ENCODE measurements at places on chromosomes 3 and 15.

- DNase-seq: no peak
Measured at GRCh38 chr3:26108846-26109489, 319.1 kb downstream of the OXSM start.

DNA sequence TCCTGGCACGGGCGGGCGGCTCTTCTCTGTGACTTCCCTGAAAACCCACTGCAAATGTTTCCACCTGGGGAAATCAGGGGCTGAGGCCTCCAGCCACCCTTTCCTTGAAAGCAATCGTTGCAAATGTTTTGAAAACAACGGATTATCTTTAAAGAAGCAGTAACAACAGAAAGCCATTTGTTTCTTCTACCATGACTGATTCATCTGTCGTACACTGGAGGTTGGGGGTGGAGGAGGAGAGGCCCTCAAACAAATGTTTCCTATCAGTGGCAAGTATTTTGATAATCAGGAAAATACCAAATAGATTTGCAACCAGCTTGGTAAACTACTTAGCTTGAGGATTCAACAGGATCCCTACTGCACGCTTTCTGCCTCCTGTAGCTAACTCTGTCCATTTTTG lies 114.9 kb downstream of the PDZRN3 start:
- DNase-seq: no peak

GRCh38 chr3:170768334-170768801 lies 101.6 kb downstream of the RPL22L1 start:
- DNase-seq: no peak

DNA sequence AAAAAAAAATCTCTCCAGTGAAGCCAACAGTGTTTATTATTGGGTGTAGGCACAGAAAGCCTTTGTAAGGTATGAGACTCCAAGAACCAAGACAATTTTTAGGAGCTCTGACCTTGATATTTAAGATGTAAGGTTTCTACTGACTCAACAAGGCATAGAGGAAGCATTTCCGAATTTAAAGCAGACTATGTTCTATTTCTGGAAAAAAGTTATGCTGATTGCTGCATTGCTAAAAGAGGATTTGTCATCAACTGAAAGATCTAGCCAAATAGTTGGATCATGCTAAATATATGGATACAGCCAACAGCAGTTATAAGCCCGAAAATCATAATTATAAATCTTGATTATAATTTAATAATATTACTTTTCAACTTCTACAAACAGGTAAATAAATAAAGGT lies 53.3 kb upstream of the MELTF start:
- DNase-seq: no peak

DNA sequence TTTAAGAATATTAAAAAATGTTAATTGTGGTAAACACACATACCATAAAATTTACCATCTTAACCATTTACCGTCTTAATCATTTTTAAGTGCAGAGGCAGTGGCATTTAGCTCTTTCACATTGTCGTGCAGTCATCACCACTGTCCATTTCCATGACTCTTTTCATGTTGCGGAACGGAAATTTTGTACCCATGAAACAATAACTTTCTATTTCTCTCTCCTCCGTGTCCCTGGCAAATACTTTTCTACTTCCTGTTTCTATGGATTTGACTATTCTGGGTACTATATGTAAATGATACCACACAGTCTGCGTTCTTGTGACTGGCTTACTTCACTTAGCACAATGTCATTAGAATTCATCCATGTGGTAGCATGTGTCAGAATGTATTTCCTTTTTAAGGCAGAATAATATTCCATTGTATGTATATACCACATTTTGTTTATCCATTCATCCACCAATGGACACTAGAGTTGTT lies 27.9 kb downstream of the AKAP13 start:
- DNase-seq: no peak

GRCh38 chr15:49370782-49371181 lies 52.3 kb upstream of the FGF7 start:
- no peak for DNase-seq

DNA sequence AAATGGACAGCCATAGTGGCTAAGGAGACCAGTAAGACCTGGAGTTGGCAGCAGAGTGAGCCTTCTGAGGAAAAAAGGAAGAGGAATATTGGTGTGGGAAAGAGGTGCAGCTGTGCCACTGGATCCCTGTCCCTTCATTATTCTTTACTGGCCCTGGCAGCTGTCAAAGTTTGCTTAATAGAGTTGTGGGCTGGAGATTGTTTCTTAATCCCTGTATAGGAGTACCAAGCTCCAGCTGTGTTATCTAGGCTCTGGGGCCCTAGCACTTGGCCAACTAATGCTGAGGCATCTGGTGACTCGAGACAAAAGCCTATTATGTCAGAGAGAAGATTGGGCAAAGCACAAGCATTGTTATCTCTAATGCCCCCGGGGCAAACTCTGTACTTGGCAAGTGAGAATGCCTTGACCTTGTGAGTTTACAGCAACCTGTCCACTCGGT lies 61.4 kb downstream of the ZNF609 start:
- DNase-seq: peak; percentile 36

- DNase-seq: no peak
Measured at GRCh38 chr3:146139586-146140110, 21.3 kb downstream of the PLOD2 start.

DNA sequence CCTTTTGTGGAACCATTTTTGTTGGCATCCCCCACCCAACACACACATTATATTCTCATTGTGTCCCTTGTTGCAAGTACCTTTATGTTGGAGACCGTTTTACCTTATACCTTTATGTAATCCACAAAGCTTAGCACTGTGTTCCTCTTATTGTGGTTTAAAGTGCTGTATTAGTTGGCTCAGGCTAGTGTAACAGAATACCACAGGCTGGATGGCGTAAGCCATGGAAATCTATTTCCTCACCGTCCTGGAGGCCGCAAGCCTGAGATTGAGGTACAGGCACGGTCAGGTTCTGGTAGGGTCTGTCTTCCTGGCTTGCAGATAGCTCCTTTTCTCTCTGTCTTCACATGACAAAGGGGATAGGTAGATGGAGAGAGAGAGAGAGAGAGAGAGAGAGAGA lies 302.8 kb downstream of the ROBO2 start:
- DNase-seq: no peak

DNA sequence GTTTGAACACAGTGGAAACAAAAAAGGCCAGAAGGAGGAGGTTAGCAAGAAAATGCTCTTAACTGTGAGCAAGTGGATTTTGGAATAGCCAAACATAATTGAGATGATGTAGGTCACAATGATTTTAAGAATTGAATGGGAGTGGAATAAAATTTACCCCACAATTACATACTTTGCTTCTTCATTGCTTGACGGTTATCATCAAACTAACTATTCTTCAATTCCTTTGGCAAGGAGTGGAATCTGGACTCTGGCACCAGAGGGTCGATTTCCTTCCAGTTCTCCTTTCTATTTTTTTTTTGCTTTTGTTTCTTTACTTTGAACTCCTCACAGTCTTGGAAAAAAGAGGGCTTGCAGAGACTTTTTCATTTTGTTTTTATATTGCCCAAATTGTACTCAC lies 634.5 kb upstream of the TGFBR2 start:
- DNase-seq: no peak

DNA sequence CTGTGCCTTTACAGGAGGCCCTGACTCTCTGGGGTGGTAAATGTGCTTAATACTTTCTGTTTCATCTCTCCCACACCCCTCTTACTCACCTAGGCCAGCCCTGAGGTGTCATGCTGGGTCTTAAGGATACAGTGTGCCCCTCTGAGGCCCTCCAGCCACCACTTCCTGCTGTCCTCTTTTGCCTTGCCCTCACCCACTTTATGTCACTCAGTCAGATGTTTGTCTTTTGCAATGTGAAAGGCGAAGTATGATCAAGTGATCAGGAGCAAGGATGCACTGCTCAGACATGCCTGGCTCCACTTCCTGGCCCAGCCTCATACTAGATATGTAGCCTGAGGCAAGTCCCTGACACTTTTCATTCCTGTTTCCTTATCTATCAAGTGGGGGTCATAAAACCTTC lies 339.0 kb upstream of the NR2E3 start:
- no peak for DNase-seq

DNA sequence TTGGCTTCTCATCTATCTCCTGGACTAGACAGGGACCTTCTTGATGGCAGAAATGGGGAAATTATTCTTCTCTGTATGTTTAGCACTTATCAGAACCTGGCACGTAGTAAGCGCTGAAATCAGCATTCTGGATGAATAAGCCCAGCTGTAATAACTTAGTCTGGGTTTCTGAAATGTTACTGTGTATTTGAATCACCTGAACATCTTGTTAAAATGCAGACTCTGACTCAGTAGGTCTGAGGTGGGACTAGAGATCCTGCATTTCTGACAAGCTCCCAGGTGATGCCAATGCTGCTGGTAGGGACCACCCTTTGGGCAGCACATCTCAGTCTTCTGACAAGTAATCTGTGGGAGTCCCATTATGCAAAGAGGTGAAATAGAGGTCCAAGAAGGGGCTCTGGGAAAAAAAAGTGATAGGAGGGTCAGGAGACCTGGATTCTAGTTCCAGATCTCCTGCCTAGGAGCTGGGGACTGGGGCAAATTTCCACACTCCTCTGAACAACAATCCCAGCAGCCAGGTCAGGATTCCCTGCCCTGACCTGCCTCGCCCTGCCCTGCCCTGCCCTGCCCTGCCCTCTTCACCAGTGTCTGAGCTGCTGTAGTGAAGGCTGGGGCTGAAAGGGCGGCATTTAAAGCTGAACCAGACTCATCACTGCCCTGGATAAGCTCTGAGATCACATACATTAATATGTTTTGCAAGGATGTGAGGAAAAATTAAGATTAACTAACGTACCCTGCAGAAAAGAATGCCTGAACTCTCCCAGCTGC lies 17.2 kb upstream of the SLC6A11 start:
- no peak for DNase-seq

DNA sequence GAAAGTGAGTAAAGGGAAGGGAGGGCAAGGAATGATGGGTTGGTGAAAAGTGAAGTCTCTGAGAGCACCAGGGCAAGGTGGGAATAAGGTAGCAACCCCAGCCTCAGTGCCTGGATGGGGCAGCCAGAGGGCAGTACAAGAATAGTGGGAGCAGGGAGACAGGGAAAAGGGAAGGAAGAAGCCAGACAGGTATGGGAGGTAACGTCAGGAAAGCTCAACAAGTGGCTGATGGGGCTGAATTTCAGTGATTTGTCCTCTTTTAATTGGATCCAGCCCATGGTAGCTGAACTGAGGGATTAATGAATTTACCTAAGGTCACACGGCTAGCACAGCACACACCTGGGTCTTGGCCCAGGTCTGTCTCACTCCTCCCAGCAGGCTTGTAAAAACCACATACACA lies 12.6 kb downstream of the RORA start:
- DNase-seq: no peak

- DNase-seq: peak; percentile 51
Measured at GRCh38 chr3:123766193-123767008, 117.7 kb downstream of the MYLK start.

DNA sequence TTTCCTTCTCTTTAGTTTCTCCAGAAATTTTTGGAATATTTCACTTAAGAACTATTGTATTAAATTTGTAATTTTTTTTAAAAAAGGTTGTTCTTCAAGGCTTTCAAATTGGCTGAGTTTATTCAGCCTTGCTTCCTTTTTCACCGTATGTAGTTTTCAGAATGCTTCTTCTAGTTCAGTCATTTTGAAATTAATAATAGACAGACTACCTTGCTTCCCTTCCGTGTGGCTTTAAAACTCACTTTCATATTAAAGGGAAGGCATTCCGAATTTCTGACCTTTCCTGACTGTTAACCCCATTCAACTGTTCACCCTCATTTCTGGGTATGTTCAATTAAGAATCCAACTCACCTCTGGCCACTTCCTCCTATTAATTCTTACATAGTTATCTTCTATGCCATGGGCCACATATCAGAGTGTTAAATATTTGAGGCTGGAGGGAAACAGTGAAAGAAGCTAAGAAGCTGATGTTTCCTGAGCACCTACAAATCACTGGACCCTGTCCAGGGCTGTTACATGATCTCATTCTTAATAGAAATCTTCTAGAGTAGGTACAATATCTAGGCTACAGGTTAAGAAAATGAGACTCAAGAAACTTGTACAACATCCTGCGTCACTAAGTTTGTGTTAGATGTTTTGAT lies 237.5 kb downstream of the P3H2 start:
- DNase-seq: no peak

- peak; percentile 91 for DNase-seq
Measured at GRCh38 chr3:127473244-127474024, 117.1 kb downstream of the TPRA1 start.

- no peak for DNase-seq
Measured at GRCh38 chr15:78913012-78913411, 31.8 kb downstream of the CTSH start.

GRCh38 chr3:54906763-54907162 lies 21.1 kb downstream of the LRTM1 start:
- DNase-seq: no peak

DNA sequence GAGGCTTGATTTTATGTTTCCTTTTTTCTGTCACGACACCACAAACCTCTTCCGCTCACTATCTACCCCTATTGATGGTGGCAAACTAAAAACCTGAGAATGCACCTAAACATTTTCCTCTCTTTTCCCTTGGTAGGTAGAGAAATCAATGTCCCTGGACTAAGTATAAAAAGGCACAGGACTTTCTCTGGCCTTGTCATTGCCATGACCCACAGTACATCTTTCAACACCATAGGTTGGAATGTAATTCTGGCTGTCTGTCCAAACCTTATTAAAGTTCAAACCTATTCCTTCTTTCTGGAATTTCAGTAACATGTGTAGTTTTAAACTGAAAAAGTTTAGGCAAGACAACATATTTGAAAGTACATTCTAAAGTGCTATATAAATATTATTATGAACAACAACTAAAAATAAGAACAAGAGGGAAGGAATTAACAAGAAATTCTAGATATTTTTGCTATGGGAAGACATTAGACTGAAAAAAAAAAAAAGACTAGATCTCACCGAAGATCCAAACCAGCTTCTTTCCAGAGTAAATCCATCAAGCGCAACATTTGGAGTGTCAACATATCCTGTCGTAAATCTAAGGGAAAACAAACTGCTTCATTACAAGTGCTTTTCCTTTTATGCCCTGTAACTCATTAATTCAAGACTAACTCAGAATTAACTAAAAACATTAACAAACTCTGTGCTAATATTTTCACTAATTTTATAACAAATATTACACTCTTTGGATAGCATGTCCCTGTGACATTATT lies 73.1 kb downstream of the FAIM start:
- DNase-seq: no peak

DNA sequence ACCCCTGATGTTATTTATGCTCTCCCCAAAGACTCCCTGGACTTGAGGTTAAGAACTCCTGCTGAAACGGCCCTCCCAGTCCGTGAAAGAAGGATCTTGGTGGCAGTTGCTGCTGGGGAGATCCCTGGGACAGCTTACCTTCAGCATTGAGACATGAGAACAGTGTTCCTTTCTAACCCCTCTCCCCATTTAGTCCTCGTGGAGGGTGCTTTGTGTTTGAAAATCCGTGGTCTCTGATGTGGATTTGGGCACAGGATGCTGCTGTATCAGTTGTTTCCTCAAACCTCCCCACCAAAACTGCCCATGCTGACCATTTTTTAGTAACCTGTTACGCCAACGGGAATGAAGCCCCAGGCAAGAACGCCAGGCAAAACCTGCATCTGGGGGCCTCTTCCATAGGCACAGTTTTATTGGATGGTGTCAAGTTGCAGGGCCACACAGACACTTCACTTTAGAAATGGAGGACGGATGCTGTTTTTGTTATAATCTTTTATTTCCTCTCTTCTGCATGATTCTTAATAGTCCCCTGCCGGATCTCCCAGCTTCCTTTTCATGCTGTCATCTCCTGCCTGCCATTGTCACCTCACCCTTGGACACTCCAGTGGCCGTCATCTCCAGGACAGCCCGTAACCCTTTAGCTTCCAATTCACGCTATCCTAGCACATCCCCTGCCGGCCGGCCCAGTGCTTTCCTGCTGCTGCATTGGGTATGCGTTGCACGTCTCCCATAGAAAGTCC lies 31.7 kb upstream of the CEMIP start:
- DNase-seq: no peak

GRCh38 chr3:120338517-120338916 lies 10.6 kb downstream of the LRRC58 start:
- no peak for DNase-seq
